Glutamatergic neuron (in vitro differentiated cells): ENCODE measurements at places on chromosomes 6 and 20.

DNA sequence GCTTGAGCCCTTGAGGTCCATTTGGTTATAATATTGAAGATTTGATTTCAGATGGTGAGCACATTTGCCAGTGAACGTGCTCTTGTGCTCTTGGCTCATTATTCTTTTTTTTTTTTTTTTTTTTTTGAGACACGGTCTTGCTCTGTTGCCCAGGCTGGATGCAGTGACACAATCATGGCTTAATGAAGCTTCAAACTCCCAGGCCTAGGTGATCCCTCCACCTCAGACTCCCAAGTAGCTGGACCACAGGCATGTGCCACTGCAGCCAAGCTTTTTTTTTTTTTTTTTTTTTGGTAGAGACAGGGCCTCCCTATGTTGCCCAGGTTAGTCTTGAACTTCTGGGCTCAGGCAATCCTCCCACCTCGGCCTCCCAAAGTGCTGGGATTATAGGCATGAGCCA is 176.2 kb downstream of the KLHL32 start:
- no peak for DNase-seq

DNA sequence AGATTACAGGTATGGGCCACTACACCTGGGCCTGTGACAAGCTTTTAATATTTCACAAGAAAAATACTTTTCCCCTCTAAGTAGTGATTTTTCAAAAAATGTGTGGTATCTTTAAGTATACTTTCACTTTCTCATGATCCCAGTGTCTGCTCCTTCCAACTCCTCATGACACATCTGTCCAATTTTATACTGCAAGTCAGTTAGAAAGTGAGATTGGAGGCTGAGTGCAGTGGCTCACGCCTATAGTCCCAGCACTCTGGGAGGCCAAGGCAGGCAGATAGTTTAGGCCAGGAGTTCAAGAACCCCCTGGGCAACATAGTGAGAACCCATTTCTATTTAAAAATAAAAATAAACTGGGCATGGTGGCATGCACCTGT is 20.2 kb downstream of the PIM1 start:
- no peak for DNase-seq

DNA sequence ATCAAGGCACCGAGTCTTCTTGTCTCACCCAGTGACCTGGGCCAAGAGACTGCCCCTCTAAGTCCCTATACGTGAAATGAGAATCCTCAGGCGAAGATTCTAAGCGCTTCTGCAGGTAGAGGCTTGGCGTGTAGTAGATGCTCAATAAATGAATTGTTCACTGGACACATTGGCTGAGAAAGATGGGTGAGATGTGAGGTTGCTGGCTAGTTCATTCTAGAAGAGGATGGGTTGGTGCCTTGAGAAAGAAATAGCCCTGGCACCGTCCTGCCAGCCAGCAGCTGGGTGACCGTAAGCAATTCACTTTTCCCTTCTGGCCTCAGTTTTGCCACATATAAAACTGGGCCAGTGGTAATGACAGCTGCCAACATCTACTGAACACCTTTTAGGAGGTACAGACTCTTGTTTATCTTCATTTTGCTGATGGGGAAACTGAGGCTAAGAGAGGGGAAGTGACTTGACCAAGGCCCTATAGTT is 1.4 kb downstream of the SRC start:
- no peak for DNase-seq

DNA sequence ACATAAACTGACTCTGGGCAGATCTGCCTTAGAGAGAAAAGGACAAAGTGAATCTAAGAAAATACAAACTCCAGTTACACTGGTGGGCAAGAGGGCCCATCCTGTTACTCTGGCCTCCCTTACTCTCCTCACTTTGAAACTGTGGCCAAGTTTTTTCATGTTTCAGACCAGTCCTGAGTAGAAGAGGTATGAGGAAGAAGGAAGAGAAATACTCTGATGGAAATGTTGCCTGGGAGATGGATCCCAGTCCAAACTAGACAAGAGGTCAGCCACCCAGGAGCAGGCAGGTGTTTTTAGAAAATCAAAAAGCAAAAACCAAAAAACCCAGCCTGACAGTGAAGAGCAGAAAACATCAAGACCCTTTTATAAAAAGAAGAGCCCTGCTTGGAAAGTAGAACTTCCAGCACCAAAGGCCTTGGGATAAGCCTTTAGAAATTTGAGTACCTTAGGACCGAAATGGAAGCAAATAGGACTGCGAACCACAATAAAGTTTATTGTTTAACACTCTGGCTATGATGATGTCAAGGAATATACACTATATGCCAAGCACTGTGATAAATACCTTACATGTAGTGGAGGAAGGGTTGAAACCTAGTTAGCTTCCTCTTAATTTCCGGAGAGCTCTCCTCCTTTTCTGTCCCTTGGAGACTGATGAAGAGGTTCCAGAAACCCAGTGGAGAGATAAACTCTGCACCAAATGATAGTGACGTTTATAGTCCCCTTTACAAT is 123.1 kb downstream of the KLHL32 start:
- no peak for DNase-seq

DNA sequence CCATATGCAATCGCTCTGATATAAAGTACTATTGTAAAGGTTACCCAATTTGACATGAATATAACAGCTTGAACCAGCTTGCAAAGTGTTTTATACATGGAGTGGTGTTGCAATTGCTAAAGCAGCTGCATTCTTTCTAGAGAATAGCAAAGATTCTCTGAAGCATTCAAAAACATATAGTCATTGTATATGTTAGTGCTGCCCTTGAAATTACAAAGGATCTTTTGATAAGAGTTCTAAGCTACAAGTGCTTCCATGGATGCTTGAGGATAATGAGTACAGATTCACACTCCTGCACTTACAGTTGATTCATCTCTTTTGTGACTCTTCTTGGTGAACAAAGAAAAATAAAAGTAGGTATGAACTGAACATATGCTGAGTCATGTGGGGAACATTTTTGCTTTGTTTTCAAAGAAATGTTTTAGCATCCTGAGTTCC is 175.7 kb downstream of the ALDH8A1 start:
- DNase-seq: no peak

GRCh38 chr6:160327981-160328380 is 20.2 kb upstream of the SLC22A3 start:
- DNase-seq: no peak

- no peak for DNase-seq
Measured at GRCh38 chr6:90978046-90978445, 391.2 kb upstream of the MAP3K7 start.

DNA sequence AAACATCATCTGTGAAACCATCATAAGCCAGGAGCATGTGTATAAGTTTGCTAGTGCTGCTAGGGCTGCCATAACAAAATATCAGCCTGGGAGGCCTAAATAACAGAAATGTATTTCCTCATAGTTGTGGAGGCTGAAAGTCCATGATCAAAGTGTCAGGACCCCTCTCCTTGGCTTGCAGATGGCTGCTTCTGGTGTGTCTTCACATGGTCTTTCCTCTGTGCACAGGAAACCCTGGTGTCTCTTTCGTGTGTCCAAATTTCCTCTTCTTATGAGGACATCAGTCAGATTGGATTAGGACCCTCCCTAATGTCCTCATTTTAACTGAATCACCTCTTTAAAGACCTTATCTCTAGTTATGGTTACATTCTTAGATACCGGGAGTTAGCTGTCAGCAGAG is 6.2 kb upstream of the CITED2 start:
- no peak for DNase-seq

- no peak for DNase-seq
Measured at GRCh38 chr20:1935696-1936366, 40.6 kb downstream of the SIRPA start.

DNA sequence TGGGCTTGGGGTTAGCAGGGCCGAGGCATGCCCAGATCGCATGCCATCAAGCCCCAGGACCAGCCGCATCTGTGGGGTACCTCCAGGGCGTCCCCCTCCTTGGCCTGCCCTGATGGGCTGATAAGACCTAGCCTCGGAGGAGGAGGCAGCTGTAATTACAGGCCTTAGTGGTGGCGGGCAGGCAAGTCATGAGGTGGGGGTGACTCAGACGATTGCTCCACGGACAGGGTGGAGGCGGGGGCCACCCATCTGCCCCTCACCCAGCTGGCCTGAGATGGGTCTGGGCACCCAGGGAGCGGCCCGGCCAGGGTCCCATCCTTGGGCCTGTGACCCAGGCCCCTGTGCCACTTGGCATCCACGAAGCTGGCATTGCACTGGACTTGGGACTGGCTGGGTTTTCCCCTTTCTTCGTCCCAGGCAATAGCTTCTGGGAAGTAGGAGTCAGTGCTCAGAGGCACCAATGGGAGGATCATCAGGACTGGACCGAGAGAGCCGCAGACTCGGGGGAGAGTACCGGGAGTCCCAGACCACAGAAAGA is 57.5 kb downstream of the CEBPB start:
- no peak for DNase-seq

GRCh38 chr20:46487628-46488027 is 25.7 kb downstream of the ZNF334 start:
- DNase-seq: no peak

DNA sequence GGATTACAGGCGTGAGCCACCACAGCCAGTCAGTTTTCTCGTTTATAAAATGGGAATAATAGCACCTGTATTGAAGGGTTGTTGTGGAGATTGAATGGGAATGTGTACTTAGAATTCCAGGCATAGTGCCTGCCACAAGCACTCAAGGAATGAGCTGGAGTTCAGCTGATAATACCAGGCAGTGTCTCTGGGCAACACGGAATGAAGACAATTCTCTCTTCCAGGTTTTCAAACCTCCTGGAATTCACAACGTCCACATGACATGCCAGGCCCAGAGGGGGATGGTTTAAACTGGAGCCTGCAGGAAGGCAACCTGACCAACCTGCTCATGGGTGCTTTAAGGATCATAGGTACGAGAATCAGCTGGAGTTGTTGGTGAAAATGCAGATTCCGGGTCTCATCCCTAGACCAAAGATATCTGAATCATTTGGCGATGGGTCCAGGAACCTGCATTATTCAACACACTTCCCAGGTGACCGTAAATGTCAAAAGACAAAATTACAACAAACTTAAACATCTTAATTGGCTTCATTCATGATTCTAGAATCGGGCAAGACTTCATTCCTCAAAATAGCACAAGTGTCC is 1.9 kb upstream of the PTPN1 start:
- DNase-seq: no peak

DNA sequence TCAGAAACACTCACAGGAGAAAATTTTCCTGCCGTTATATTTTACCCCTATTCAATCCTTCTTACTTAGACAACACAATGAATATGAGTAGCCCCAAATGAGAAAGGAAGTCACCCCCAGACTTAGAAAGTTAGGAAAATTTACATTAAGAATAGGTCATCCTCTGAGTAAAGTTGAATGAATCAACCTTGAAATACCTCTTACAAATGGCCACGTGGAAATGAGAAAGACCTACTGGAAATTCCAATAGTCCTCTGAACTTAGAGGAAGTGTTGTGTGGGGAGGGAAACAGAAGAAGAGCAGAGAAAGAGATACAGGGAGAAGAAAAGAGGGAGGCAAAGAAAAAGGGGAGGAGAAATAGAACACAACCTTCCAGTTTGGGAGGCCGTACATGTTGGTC is 43.7 kb downstream of the PHACTR1 start:
- DNase-seq: no peak

DNA sequence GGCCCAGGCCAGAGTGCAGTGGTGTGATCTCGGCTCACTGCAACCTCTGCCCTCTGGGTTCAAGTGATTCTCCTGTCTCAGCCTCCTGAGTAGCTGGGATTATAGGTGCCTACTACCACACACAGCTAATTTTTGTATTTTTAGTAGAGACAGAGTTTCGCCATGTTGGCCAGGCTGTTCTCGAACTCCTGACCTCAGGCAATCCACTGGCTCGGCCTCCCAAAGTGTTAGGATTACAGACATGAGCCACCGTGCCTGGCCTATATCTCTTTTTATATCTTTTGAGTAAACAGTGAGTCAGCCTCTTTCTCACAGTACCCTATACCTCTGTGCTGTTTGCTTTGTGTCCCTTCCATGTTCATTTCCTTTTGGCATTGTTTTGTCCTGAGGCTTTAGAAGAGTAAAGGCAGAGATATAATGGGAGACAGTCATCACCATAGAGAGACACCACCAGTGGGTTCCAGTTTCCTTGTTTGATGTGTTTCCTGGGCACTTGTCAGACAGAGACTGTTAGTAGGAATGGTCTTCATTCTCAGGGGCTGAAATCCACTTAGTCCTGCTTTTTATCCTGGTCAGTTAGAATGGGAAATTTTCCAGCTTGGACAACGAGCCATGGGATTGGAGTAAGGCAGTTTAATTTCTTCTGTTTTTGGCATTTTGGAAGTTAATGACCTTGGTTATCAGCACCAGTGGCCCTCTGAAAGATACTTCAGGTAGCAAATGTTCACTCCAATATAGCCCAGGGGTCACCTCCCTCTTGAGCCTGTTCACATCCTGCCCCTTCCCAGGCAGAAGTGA is 32.2 kb upstream of the ASXL1 start:
- no peak for DNase-seq

DNA sequence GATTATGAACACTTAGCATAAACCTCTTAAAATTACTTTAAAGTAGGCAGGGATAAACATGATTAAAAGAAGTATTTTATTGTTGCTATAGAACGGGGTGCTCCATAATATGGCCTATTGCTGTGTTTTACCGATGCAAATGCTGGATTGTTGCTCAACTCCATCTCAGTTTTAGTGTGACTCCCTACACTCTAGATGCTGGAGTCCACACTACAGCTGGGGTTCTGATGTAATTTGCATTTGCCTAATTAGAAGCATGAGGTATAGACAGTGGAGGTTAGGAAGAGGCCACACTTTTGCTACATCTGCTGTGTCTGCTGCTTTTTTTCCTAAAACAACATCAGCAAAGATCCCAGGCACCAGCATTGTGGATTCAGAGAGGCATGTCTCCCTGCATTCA is 6.7 kb upstream of the HMGN3 start:
- DNase-seq: no peak

GRCh38 chr6:31008165-31008564 is 2.1 kb upstream of the MUC22 start:
- DNase-seq: no peak

DNA sequence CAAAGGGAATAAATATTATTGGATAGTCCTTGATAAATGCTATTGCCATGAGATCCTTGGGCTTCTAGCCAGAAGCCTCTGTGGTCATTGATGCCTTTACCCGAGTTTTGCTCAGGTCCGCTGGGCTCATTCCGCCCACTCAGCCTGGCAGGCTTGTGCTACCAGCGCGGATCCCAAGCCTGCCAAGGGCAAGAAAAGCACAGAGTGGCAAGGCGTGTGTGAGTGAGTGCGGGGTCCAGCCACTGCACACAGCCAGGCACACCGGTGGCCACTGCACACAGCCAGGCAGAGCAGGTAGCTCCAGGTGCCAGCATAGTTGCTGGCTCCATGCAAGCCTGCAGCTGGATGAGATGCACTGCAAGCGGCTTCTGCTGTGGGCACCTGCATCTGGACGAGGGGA is 38.7 kb downstream of the STK38 start:
- DNase-seq: no peak

- no peak for DNase-seq
Measured at GRCh38 chr20:34222208-34222607, 19.0 kb upstream of the ASIP start.

DNA sequence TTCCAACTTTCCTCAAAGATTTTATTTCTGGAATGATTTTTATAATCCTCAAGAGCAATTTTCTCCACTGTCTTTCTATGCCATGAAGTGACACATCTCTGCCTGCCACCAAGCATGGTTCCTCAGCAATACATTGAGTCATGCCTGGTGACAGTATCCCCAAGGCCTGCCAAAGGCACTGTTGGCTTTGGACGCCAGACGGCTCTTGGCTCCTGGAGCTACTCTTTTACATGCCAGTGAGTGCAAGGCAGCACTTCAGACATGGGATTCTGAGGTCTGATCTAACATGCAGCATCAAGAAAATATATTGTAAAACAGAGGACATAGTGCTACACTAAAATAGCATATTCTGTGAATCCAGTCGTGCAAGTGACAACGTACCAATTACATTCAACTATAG is 20.1 kb upstream of the PLEKHG1 start:
- DNase-seq: no peak

GRCh38 chr6:153210083-153210482 is 79.0 kb upstream of the RGS17 start:
- no peak for DNase-seq
